Left ventricle myocardium superior (tissue), 1 donor: ENCODE measurements at places on chromosomes 3 and 15.

GRCh38 chr3:53739966-53740365 is 106.3 kb downstream of the CHDH start:
- DNase-seq = no peak

- no peak for DNase-seq
Observed at GRCh38 chr3:63933459-63933858, 21.3 kb upstream of the SCAANT1 start.

GRCh38 chr15:83112233-83112955 is 4.9 kb downstream of the TM6SF1 start:
- DNase-seq = no peak

DNA sequence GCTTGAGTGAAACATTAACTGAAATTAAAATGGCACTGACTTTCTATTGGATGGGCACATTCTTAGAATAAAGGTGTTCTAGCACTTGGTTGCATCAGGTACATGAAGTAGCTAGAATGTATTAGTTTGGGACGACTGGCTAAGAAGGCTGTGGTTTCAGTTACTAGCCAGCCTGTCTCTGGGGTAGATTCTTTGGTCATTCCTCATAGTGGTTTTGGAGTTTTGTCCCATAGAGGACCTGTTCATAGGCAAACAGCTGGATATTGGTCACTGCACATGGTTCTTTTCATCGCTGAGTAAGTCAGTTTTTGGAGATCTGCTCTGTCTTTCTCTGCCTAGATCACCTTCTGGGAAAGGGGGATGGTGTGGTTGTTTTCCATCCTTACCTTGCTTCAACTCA is 55.3 kb downstream of the ADAMTSL3 start:
- DNase-seq = no peak

GRCh38 chr15:82597815-82598214 is 49.3 kb downstream of the CPEB1 start:
- DNase-seq = no peak

DNA sequence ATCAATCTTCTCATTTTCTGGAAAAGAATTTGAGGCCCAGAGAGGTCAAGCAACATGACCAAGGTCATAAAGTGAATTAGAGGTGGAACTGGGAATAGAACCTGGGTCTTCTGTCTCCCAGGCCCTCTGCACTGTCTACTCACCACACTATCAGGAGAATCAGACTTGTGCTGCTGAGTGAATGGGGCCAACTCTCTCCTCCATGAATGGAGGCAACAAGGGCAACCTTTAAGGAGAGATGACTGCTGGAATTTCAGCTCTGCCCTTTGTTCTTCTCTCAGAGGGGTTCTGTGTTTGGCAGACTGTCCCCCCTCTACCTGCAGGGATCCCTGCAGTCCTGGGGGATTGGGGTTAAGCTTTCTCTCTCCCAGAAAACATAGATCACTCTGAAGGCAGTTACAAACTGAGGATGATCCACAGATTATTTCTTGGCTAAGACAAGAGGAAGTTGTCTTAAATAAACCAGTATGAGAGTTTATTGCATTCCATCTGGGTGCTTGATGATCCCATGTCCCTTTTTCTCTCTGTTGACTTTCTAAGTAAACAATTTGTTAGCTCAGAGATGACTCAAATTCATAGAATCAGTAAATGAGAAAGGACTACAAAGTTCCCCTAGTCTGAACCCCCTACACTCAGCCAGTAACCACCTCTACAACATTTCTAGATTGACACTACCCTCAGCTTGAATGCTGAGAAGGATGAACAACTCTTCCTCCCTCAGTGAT is 99.0 kb upstream of the LIPC start:
- no peak for DNase-seq

- peak; percentile 38 for DNase-seq
Observed at GRCh38 chr3:128011140-128011539, 41.1 kb upstream of the SEC61A1 start.

DNA sequence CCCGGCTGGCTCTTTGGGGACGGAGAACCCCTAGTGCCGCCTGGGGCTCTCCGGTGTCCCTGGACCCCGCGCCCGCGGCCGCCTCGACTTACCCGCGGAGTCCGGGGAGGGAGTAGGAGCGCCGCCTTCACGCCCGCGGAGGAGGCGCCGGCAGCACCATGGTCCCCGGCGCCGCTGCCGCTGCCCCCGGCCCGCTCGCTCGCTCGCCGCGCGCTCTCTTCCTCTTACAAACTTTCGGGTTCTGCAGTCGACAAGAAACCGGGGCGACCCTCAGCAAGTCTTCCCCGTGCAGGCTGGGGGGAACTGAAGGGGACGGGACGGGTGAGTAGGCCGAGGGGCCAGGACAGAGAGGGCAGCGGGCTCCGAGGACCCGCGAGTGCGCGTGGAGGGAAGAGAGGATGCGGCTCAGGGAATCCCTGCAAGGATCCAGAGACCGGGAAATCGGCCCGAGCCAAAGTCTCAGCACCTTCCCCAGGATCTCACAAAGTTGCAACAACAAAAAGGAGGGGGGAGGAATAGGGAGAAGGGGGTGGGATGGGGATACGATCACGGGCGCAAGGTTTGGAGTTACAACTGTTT is 2.0 kb downstream of the FOXP1 start:
- peak; percentile 65 for DNase-seq

DNA sequence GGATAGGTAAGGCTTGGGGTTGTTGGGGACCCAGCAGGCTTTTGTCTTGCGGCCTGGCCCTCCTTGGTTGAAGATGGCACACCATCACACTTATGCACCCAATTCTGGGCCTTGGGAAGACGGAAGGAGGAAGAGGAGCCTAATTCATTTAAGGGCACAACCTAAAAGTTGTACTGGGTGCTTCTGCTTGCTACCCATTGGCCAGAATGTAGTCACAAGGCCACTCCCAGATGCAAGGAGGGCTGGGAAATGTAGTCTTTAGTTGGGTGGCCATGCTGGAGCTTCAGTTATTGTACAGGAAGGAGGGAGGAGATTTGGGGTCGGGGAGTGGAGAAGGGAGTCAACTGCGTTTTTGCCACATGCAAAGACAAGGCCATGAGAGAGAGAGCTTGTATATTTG is 109.2 kb downstream of the TMEM266 start:
- no peak for DNase-seq

GRCh38 chr3:73739791-73740453 is 115.2 kb upstream of the PDZRN3 start:
- no peak for DNase-seq

- peak; percentile 78 for DNase-seq
Observed at GRCh38 chr15:66387163-66388042, 691 bp downstream of the MAP2K1 start.

GRCh38 chr3:110519071-110519470 is 552.5 kb upstream of the NECTIN3 start:
- no peak for DNase-seq

- DNase-seq = no peak
Observed at GRCh38 chr3:53949541-53949940, 57.9 kb upstream of the SELENOK start.

GRCh38 chr3:70308760-70309159 is 3.7 kb downstream of the MDFIC2 start:
- DNase-seq = no peak

- no peak for DNase-seq
Observed at GRCh38 chr3:139388821-139389551, 461 bp downstream of the COPB2 start.

- peak; percentile 84 for DNase-seq
Observed at GRCh38 chr15:31128919-31129768, 27.6 kb upstream of the TRPM1 start.

- DNase-seq = no peak
Observed at GRCh38 chr3:50264964-50265485, 3.9 kb upstream of the SEMA3B start.

DNA sequence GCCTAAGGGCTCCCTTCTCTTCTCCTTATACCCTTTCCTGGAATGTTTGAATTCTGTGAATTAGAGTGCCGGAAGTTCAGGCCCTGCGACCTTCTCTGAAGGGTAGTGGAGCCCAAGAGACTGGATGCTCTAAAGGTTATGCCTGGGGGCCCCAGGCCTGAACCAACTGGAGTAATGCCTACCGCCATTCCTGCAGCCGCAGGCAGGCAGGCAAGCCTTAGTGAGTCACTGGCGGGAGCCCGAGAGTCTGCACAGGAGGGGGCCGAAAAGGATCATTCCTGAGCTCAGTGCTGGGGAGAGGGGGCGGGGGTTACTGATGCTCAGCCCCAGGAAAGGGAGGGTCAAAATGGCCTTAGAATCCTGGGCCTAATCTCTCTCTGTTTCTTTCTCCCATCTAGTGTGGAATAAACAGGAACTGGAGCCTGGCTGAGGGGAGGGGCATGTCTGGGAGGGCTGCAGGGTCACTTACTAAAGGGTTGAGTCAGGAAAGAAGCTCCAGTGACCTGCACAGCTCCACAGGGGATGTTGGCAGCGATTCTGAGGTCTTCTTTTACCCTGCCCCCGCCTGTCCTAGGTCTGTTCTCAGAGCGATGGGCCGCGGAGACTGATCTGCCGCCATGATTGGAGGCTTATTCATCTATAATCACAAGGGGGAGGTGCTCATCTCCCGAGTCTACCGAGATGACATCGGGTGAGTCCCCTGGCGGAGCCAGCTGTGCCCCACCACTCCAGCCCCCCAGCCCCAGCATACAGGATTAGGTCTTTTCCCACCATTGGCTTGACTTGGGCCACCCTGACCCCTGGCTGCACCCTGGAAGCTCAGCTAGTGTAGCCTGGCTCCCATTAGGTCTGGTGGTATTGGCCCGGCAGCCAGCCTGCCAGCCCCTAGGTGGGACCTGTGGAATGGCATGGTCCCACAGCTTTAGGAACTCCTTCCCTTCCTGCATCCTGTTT is 2.0 kb downstream of the AP2M1 start:
- DNase-seq = peak; percentile 76

DNA sequence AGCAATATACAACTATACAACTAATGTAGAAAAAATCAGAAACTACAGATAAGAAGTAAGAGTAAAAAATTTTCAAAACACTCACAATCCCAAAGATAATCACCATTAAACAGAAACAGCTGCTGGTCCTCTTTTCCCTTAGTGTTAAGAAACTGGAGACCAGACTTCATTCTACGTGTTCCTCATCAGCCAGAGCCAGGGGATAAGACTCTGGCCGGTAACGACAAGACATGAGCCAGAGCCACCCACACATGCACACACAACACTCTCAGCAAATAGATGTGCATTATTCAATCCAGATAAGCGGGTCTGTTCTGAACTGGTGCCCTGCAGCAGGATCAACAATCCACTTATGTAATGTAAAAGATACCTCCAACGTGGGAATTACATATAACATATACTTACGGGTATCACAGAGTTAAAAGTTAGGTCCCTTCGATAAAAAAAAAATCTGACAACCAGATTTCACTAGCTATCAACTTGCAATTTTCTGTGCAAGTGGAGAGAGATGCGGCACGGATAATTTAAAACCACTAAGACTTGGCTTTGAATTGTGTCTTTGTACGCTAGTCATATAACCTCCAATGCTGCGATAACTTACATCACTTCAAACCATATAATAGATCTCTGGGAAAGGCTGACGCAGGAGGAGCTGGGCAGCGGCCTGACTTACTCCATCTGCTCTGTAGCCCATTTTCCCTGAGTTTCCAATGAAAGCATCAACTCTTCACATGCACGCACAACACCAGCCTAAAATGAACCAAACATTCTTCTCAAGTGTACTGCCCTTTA is 17.8 kb downstream of the PRICKLE2 start:
- DNase-seq = peak; percentile 48

- DNase-seq = peak; percentile 28
Observed at GRCh38 chr3:100634493-100635272, 25.3 kb downstream of the ADGRG7 start.

GRCh38 chr15:74036271-74037170 is 42.0 kb downstream of the PML start:
- DNase-seq = peak; percentile 71

DNA sequence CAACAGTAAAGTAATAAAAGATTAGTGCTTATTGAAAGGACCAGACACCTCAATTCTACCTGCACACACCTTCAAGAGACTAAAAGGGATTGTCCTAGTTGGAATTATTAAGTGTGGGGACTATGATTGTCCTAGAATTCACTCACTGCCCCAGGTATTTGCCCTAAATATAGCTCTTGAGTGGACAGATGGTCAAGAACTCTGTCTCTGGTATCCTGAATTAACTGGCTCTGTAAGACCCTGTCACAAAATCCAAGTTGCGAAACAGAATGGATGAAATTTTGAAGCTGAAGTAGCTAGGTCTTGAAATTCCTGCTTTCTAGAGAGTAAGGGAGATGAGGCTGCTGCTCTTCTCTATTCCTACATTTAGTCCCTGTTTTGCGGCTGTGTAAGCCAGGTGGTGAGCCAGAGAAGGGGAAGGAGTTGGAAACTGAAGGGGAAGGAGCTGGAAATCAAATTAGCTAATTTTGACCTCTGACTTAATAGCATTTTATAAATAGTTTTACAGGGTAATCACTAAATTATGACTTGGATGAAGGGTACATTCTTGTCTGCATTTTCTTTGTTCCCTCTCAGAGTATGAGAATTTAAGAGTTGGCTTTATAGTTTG is 34.5 kb downstream of the KBTBD12 start:
- DNase-seq = no peak

DNA sequence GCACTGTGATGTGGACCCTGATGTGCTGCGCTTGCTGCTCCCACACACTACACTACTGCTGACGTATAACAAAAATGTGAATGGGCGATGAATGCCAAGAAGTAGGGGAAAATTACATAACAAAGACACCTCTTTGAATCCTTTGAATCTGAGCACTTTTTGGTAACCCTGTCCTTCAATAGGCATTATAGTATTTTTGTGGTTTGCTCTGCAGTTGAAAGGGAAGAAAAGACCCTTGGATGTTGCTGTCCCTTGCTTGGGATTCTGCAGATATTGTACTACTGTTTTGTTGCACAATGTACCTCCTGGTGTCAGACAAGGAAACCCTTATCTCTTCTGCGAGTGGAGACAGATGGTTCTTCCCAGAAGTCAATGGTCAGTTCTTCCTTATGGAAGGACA is 124.8 kb upstream of the UBE3A start:
- DNase-seq = no peak

- DNase-seq = no peak
Observed at GRCh38 chr15:57382215-57382614, 5.9 kb downstream of the CGNL1 start.

GRCh38 chr3:52041118-52041731 is 15.1 kb downstream of the DUSP7 start:
- no peak for DNase-seq

DNA sequence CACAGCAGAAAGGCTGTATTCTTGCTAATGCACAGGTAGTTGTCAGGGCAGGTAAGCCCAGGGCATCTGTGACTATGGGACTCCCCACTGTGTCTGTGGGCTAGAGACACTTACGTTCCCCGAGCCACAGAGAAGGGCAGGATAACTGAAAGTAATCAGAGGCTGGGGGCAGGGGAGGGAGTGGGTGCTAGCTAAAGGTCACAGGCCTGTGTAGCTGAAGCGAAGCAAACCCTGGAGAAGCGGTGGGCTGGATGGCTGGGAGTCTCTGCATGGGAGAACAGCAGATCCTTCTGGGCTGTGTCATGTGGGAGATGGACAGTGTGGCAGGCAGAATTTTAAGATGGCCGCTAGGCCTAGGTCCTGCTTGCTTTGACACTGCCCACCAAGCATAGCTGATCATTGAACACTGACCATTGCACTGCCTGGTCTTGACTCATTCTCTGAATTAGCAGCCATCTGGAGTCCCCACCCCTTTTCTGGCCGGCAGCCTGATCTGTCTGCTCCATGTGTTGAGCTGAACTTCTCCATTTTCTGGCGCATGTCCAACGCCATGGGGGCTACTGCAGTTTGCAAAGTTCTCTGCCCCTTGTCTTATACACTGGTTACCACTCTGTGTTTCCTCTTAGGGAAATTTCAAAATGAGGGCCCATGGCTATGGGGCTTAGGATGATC is 110.0 kb downstream of the DGKG start:
- DNase-seq = peak; percentile 52
